ENCODE measurements at places on chromosomes 3 and 15. TPM values are rescaled to one million over a fixed set of nuclear protein-coding genes. Genes with fewer than 3 reads are reported as not detected.

Gene TPRG1
- 0.21 TPM for polyA plus RNA-seq

Gene TMC3
- not detected for polyA plus RNA-seq

Gene C3orf20
- not detected for polyA plus RNA-seq

- DNase-seq = no peak
- H3K36me3 ChIP-seq = no peaks in the 10 kb centered on the region
- no peak overlapping the region for H3K4me3 ChIP-seq
- H3K27ac ChIP-seq = no peak overlapping the region
- no peaks in the 10 kb centered on the region for H3K4me1 ChIP-seq
- H3K27me3 ChIP-seq = no peaks in the 10 kb centered on the region
These were observed 98.2 kb upstream of the DCBLD2 start for GRCh38 chr3:98999675-99000074.

GRCh38 chr15:68210409-68210756 is 5.3 kb upstream of the CALML4 start:
- no peaks in the 10 kb centered on the region for H3K4me1 ChIP-seq
- no peak overlapping the region for H3K4me3 ChIP-seq
- no peaks in the 10 kb centered on the region for H3K36me3 ChIP-seq
- H3K27ac ChIP-seq = peak overlapping the region; percentile 66

- no peak for DNase-seq
- H3K27ac ChIP-seq = no peak overlapping the region
- no peaks in the 10 kb centered on the region for H3K27me3 ChIP-seq
- H3K4me1 ChIP-seq = no peaks in the 10 kb centered on the region
- H3K4me3 ChIP-seq = no peak overlapping the region
- H3K36me3 ChIP-seq = no peaks in the 10 kb centered on the region
These were observed 525.9 kb upstream of the KCNMB2 start for GRCh38 chr3:178010306-178010705.

DNA sequence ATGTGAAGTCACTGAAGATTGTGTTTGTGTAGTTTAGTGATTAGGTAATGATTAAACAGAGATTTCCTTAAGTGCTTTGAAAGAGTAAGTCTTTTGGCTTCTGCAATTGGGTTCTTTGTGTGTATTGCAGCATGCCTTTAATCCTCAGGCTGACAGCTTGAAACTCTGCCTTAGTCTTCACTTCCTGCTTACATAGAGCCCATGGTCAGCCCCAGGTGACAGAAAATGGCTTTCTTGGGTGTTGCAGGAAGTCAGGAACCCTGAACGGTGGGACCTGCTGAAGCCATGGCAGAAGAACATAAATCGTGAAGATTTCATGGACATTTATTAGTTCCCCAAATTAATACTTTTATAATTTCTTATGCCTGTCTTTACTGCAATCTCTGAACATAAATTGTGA is 61.3 kb downstream of the KBTBD8 start:
- H3K4me1 ChIP-seq = no peaks in the 10 kb centered on the region
- no peak overlapping the region for H3K27ac ChIP-seq
- no peaks in the 10 kb centered on the region for H3K36me3 ChIP-seq
- no peak overlapping the region for H3K4me3 ChIP-seq
- no peak for DNase-seq

Measured in small intestine (tissue), 16 donors.